ENCODE measurements at places on chromosomes 3 and 15. TPM values are rescaled to one million over a fixed set of nuclear protein-coding genes. Genes with fewer than 3 reads are reported as not detected.

GRCh38 chr3:157167371-157168042 is 7.6 kb upstream of the CCNL1 start:
- DNase-seq: no peak

DNA sequence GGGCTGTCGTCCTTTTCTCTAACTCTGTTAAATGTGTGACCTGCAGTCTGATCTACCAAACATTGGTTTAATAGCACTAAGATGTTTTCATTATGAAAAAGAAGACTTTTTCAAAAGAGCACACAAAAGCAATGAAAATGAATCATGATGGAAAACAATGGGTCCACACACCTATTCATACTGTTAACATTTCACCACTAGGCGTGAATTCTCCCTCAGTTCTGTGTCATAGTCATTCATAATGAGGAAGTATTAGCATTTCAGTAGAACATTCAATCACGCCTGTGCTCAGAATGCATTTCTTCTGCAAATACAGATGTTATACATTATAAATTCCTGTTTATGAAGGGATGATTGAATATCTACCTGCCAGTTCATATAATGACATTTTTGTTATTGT is 35.9 kb downstream of the EIF4E3 start:
- no peak for DNase-seq

The EXD1 gene
- not detected for total RNA-seq

- DNase-seq: no peak
Observed at GRCh38 chr3:27545061-27545460, 60.9 kb upstream of the SLC4A7 start.

DNA sequence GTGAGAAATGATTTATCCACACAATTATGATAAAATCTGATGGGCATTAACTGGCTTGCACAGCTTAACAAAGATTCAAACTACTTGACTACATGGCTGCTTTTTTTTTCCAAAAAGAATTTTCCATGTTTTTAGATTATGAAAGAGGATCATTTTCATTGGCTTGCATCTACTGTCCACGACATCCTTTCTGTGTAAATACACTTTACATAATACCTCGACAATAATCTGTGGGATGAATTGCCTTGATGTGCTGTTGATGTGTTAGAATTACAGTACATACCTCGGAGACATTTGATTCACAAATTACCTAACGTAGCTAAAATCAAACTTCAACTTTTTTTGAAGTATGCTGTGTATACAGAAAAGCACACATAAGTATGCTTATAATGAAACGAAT is 104.4 kb downstream of the PPP2R3A start:
- DNase-seq: no peak

The GPR62 gene
- not detected for total RNA-seq

DNA sequence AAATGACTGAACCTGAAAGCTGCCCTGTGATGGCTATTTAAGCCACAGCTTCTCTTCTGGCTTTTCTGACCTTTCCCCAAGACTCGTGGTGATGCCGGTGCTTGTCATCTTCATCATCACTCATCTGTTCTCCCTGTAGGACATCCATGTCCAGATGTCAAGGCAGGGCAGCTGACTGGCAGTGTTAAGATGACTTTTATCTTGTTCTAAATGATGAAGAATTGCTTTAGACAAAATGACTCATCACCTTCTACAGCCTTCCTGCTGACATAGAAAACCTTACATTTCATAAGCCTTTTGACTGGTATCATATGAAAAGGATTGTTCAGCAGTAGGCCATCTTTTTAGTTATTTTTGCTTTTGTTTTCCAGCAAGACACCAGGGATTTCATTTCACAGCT is 67.0 kb upstream of the GPR149 start:
- no peak for DNase-seq

DNA sequence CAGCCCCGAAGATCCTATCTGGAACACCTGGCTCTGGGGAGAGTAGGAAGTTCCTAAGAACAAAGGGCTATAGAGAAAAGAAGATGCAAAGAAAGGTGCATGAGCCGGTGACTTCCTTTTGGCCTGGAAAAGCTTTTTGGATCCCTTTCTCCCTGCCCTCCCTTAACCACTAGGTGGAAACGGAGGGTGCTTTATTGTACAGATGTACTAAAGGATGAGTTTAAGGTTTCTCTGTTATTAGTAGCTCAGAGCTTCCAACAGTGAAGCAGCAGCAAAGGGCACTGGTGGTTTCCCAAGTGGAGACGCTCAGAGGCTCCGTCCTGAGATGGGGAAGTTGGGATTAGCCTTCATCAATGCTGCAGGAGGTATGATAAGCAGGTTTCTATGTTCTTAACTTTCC is 5.9 kb upstream of the ADGRG7 start:
- DNase-seq: no peak

GRCh38 chr3:171504376-171504775 is 44.2 kb upstream of the TNIK start:
- no peak for DNase-seq

- DNase-seq: no peak
Observed at GRCh38 chr3:106617276-106617675, 748.5 kb upstream of the CBLB start.

The ACTC1 gene
- 15.0 TPM for total RNA-seq

The WNT5A gene
- 52.3 TPM for total RNA-seq

The NDUFB5 gene
- total RNA-seq: 48.9 TPM

The GOLGA8Q gene
- total RNA-seq: 2.7 TPM

DNA sequence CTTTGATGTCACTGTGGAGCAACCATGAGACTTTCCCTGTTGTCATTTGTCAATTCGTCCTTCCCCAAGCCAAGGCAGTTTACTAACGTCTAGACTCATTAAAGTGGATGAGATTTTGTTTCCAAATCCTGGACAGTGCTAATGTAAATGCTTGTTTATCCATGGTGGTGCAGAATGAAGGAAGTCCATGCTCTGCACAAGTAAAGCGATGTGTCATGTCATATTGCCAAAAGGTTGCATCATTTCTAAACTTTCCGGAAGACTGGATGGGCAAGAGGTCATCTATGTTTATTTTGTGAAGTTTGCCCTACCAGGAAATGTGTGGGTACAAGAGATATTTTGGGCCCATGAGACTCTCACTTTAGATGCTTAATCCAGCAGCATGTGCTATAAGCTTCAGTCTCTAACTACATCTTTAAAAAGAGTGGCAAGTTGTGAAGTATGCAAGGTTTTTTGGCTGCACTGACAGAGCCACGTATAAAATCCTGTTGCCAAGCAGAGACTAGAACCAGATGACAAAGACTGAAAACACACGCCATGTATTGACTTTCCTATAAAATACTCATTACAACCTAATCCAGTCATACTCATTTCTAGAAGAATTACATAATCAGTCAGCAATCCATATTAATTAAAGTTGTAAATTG is 72.1 kb upstream of the FNDC3B start:
- no peak for DNase-seq

- DNase-seq: no peak
Observed at GRCh38 chr15:84721371-84721770, 5.4 kb upstream of the SEC11A start.

DNA sequence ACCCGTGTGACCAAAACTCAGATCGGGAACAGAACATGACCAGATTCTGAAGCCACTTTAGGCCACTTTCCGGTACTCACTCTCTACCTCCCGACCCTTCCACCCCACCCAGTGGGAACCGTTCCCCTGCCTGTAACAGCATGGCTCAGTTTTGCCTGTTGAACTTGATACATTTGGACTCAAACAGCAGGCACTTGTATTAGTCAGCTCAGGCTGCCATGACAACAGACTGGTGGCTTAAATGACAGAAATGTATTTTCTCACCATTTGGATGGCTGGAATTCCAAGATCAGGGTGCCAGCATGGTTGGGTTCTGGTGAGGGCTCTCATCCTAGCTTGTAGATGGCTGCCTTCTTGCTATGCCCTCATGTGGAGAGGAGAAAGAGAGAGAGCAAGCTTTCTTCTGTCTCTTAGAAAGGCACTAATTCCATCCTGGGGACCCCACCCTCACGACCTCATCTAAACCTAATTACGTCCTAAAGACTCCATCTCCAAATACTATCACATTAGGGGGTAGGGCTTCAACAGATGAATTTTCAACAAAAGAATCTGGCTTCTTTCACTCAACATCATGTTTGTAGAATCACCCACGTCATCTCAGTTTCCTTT is 9.3 kb upstream of the SSUH2 start:
- DNase-seq: no peak

The KLF15 gene
- 25.3 TPM for total RNA-seq

The CMTM8 gene
- 4.7 TPM for total RNA-seq

All from vagina (tissue), 2 donors.